Activated CD4-positive, CD25-positive, alpha-beta regulatory T cell (primary cell): ENCODE measurements at places on chromosomes 1 and 21.

DNA sequence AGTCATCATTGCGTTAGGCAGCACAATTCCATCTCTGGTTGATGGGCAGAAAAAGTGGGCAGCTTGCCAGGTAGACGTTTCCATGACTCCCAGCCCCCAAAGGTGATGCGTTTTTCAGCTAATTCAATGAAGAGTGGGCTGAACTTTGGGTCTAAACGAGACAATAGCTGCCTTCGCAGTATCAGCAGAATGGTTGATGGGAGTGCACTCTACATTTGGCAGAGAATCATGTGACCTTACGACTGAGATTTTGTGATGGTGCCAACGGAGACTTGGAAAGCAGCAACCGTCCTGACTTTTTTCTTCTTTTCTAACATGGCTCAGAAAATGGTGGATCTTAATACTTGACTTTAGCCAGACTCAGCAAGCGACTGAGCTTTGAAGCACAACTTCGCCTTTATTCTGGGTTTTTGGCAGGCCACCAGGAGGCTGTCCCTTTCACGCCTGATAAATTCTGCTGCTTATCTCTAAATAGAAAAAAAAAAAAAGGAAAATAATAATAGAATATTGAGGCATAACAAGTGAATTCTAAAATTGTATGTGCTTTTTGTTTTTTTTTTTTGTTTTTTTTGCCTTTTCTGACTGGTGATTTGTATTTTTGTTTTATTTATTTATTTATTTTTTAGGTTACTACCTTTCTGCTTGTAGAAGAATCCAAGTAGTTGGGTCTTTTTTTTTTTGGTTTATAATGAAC lies 804.8 kb downstream of the USP25 start:
- DNase-seq: no peak

DNA sequence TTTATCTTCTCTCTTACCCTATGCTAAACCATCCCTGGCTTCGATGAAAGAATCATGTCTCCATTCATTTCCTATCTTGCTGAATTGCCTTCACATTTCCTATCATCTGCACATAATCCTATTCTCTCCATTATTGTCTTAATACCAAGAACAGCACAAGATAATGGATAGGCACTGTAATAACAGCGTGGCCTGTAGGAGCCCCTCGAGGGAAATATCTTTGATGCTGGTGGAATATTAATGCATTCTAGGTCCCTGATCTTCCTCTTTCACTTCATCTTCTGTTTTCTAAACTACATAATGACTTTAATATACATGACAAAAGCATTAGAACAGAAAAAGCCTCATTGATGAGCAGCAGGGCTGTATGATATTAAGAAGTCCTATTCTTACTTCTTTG lies 720.6 kb downstream of the RWDD3 start:
- DNase-seq: no peak

- DNase-seq: no peak
Measured at GRCh38 chr21:25456672-25457071, 150.6 kb downstream of the MRPL39 start.

GRCh38 chr1:230424391-230425251 lies 1.5 kb downstream of the PGBD5 start:
- DNase-seq: no peak
